ENCODE measurements at places on chromosomes 6 and 20.

GRCh38 chr20:51800060-51800871 is 2.1 kb downstream of the SALL4 start:
- DNase-seq = peak; percentile 78

DNA sequence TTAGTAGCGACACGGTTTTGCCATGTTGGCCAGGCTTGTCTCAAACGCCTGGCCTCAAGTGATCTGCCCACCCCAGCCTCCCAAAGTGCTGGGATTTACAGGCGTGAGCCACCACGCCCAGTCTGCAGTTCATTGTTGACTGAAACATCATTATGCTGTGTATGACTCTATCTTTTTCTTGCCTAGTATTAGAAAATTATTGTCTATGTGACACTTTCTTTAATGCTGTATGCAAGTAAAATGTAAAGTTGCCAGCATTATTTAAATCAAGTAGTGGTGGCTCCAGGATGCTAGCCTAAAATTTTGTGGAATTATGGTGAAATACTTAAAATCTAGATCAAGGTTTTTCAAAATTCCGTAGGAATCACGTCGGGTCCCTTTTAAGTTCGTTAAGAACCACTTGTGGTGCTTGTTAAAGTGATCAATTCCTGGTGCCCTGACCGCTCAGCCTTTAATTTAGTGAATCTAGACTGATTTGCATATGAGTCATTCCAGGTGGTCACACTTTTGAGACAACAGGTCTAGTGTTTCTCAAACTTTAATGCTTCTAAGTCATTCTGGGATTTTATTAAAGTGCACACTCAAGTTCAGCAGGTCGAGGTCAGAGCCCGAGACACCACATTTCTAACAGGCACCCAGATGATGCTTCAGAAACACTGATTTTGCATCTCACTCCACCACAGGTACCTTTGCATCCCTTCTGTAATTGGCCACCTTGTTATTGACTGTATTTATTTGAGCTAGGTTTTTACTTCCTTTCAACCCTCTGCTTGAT is 132.6 kb upstream of the MTHFD1L start:
- peak; percentile 22 for DNase-seq

GRCh38 chr6:31871046-31871659 is 7.6 kb downstream of the SLC44A4 start:
- no peak for DNase-seq

DNA sequence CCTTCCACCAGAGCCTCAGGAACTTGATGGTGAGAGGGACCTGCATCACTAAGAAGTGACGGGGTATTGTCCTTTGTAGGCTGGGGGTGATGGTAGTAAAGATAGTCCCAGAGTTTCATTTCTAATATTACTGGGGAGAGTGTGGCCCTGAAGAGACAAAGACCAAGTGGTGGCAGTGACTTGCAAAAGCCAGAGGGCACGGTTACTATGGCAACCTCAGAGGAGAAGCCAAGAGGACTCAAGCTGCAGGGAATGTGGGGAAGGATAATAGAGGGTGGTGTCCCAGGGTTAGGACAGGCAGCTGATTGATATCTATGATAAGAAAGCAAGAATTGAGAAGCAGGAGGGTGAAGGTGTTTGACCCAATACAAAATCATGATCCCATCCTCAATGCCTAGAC is 42.5 kb downstream of the HLA-G start:
- DNase-seq = no peak

- DNase-seq = peak; percentile 24
These were observed 172.1 kb upstream of the RUNX2 start for GRCh38 chr6:45156075-45156474.

DNA sequence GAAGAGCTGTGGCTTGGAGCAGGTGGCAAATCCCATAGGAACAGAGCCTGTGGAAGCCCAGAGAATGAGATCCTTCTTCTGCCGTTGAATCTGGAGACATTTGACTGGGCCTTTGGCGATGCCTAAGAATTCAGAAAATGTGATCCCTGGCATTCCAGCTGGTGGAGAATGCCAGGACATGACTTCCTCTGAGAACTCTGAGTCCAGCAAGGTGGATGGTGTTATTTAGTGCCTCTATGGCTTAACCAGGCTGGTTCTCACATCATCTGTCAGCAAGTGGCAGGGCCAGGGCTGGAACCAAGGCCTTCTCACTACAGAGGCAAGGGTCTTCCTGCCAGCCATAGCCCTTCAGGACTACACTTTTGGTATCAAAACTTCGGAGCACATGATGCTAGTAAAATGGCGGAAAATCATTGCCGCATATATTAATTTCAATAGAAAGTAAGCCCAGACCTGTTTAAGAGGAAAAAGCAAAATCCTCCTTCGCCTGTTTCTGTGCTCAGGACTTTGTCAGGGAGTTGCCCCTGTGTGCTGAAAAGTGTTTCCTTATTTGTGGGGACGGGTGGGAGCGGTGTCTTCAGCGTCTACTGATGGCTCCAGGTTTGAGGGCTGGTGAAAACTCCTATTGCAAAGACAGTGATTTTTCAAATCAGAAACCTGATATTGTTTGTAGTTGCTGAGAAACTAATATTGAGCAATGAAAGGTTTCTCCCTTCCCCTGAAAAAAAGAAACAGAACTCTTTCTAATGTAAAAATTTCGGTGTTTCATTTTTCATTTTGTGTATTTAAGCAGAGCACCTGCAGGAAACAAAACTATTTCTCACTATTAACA is 23.9 kb downstream of the DUSP22 start:
- DNase-seq = peak; percentile 76

DNA sequence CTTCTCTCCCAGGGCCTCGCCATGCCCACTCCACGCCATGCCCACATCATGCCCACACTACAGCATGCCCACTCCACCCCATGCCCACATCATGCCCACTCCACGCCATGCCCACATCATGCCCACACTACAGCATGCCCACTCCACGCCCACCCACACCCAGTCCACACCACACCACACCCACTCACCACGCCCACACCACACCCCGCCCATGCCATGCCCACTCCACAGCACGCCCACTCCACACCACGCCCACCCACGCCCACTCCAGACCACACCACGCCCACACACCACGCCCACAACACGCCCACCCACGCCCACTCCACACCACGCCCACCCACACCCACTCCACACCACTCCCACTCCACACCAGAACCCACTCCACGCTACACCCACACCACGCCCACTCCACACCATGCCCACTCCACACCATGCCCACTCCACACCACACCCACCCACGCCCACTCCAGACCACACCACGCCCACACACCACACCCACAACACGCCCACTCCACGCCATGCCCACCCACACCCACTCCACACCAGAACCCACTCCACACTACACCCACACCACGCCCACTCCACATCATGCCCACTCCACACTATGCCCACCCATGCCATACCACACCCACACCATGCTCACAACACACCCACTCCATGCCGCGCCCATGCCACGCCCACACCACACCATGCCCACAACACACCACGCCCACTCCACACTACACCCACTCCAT is 88.6 kb downstream of the ERMARD start:
- no peak for DNase-seq

GRCh38 chr6:21850691-21851090 is 257.1 kb downstream of the SOX4 start:
- no peak for DNase-seq

DNA sequence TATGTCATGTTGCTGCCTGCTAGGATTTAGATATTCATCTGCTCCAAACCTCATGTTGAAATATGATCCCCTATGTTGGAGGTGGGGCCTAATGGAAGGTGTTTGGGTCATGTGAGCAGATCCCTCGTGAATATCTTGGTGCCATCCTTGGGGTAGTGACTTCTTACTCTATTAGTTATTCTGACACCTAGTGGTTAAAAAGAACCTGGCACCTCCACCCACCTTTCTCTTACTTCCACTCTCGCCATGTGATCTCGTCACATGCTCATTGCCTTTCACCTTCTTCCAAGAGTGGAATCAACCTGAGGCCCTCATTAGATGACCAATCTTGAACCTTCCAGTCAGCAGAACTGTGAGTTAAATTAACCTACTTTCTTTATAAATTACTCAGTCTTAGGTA is 549.4 kb upstream of the SYNCRIP start:
- DNase-seq = no peak

DNA sequence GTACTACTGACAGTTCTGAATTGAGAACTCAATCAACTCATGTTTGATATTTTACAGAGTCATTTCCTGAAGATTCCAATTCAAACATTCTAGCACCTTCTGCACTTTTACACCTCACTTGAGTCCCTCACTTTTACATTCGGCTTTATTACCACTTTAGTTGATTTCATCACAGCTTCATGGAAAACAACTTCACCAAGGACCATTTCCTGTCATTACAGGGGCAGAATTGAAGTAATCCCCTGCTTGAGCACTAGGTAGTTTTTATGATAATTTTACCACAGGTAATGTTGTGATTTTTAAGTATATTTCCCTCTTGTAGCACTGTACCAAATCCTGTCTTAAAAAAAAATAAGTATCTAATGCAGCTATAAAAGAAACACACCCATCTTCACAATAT is 312.9 kb downstream of the BTBD9 start:
- DNase-seq = no peak

DNA sequence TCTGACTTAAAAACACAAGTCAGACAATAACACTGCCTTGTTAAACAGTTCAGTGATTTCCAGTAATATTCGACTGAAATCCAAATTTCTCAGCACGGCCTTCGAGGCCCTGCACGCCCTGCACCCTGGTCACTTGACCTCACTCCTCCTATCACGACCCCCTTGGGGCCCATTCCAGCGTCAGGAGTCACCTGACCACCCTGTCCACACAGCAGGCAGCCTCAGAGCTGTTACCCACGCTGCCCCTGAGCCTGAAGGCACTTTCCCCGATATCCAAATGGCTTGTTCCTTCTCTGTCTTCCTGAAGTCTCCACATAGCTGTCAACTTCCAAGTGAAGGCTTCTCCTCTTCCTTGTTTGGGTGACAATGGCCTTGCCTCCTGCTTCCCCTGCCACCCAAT is 33.1 kb upstream of the SMOC2 start:
- no peak for DNase-seq

GRCh38 chr6:90547991-90548390 is 38.9 kb downstream of the MAP3K7 start:
- no peak for DNase-seq
